NCI-H2171 (cell line): ENCODE measurements at places on chromosomes 7 and 10.

DNA sequence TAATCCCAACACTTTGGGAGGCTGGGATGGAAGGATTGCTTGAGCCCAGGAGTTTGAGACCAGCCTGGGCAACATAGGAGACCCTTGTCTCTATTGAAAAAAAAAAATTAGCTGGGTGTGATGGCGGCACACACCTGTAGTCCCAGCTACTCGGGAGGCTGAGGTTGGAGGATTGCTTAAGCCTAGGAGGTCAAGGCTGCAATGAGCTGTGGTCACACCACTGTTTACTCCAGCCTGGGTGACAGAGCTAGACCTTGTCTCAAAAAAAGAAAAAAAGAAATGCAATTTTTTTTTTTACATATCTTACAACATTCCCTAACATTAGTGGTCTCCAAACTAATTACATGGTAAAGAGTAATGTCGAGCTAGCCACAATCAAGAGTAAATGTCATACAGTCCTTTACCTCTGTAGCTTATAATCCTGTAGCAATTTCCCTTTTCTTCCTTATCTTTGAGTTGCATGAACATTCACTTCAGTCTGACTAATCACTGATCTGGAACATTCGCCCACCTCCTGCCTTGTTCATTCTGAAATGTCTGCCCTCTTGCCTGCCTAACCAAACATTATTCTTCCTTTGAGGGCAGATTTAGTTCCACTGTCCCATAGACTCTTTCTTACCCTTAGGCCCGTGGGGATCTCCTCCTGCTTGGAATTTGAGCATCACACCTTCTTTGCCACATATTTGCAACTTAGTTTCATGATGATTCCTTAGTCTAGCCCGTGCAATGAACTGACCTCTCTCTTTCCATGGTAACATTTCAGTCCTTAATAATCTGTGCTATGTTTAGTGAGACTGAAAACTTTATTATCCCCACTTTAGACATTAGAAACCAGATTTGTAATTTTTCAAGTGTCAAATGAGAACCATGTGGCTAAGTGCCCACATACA is 4.8 kb upstream of the VCL start:
- no peak for DNase-seq

DNA sequence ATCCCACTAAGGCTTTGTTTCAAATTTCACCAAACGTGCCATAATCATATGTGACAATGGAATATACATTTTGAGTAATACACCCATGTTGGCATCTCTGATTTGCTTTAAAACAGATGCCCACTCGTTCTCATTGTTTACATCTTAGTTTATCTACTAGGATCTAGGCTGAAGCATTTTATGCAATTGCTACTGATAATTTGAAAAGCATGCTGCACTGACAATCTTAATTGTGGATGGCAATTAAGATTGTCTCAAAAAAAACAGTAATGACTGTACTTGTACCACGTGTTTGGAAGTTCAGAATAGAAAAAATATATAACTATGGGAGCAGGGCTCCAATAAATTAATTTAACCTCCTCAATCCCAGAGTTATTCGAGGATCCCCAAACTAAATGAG is 136.8 kb downstream of the CRPPA start:
- DNase-seq: no peak

GRCh38 chr10:47082055-47082784 is 171.0 kb downstream of the PTPN20 start:
- no peak for DNase-seq

DNA sequence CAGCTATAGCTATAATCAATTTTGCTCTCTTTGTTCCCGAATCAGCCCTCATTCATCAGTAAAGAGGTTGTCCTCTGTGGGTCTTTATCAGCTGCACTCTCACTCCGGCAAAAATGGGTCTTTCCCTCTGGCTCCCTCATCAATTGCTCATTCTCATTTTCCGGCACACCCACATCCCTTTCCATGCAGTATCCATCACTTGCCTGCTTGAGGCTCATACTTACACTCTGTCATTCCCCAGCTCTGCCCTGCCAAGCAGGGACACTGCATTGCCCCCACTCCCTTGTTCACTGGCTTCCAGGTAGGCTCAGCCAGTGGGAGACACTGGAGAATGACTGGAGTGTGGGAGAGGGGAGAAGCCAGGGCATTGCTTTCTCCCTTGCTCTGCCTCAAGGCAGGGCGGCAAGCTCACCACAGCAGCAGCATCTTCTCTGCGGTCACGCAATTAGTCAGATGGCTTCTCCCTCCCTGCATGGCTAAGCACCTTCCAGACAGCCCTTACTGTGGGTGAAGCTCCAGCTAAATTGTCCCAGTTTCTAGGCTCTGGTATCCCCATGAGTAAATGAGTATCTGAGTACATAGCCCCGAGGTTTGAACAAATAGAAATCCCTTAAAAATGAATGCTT is 470.7 kb upstream of the LRRN3 start:
- DNase-seq: no peak

DNA sequence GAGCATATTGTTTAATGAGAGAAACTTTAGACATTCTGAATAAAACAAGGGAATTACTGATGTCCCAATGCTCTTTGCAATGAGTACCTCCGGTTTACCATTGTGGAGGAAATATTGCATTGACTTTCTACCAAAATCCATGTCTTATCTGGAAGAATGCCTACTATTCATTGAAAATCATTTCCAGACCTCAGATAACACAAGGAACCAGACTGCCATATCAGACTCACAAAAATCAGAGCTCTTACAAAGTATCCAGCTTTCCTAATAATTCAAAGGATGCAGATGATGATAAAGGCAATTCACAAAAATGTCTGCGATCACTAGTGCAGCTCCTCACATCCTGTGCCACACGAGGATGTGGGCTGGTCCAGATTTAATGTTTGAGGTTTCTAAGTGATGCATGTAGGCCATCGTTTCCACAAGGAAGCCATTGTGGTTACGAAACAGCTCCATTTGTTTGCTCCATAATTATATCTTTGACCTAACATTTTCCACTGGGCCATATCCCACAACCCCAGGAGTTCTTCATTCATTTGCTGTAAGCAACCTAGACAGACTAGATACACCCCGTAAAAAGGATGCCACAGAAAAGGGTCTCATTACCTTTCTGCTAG is 831.1 kb upstream of the C7orf33 start:
- no peak for DNase-seq

DNA sequence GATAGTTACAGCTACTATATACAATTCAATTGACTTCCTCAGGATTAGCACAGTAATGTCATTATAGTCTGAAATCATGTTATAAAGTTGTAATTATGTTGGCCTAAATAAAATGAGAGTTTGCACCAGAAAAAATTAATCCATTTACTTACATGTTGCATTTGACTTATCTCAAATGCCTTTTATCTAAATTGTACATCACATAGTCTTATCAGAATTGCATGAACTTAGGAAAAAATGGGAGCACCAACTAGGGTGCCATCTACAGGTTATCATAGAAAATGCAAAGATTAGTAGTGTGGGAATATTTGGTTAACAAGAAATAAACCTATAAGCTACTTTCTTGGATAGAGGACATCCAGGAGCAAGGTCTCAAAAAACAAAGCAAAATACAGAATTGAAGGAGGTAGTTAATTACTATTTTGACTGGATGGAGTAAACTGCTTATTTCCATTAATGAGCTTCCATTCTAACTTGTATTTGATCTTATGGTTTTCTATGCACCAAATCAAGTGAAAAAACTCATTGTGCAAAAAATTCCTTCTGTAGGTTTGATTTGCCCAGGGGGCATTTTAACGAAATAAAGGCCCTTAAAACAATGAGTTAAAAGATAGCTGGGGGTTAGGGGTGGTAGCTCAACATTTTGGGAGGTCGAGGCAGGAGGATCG is 60.0 kb upstream of the ORC5 start:
- no peak for DNase-seq

DNA sequence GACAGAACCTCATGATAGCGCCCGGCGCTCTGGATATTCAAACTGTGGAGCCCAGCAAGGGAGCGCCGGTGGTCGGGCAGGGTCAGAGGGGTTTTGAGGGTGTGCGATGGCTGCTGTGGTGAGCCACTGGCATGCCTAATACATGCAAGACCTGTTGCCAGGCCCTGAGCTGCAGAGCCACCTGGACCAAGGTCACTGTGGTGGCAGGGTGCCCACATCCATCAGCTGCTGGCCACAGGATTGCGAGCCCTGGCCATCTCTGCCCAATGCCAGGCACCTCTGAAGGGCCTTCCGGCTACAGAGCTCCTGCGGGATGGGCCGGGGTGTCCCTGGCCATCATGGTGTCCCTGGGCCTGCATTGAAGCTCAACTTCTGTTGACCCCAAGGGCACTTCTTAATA is 123.0 kb upstream of the TNRC18 start:
- no peak for DNase-seq
